ENCODE measurements at places on chromosomes 1 and 21. TPM values are rescaled to one million over a fixed set of nuclear protein-coding genes. Genes with fewer than 3 reads are reported as not detected.

The SEMA4A gene
- 1.4 TPM for total RNA-seq

The KIAA1614 gene
- total RNA-seq, result 9.7 TPM

The BEND5 gene
- 0.45 TPM for total RNA-seq

The SPATA45 gene
- not detected for total RNA-seq

The MTARC2 gene
- 2.0 TPM for total RNA-seq

GRCh38 chr1:91650764-91651163 is 150.1 kb downstream of the CDC7 start:
- DNase-seq, result peak; percentile 98

DNA sequence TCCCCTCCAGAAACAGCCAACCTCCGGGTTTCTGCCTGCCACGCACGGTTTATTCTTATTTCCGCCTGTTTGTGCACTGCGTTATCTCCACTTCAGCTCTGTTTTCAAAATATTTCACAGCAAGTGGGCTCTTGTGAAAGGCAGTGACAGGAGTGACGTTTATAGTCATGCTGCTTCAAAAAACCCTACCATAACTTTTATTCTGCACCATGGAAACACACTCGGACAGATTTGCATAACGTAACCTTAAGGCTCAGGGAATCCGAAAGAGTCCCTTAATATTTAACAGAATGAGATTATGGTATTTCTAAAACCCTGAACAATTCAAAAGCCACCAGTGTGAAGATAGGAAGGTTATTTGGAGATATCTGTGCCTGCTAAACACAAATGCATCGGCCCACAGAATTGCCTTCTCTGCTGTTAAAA is 782 bp upstream of the SDE2 start:
- peak; percentile 47 for DNase-seq

DNA sequence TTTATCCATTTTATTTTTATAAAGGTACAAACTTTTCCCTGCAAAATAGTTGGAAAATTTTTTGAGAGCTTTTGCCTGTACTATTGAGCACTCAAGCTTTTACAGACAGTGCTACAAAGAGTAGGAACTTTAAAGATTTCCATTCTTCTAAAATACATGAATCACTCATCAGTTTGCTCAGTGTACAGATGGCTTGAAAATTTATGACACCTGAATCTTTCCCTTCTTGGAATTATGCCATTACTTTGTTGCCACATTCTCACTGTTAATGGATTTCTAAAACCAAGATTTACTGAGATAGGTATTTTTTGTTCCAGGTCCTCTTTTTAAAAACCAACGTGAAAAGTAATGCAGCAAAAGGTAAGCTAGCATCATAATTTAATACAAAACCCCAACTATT is 76.0 kb downstream of the GPATCH2 start:
- no peak for DNase-seq

DNA sequence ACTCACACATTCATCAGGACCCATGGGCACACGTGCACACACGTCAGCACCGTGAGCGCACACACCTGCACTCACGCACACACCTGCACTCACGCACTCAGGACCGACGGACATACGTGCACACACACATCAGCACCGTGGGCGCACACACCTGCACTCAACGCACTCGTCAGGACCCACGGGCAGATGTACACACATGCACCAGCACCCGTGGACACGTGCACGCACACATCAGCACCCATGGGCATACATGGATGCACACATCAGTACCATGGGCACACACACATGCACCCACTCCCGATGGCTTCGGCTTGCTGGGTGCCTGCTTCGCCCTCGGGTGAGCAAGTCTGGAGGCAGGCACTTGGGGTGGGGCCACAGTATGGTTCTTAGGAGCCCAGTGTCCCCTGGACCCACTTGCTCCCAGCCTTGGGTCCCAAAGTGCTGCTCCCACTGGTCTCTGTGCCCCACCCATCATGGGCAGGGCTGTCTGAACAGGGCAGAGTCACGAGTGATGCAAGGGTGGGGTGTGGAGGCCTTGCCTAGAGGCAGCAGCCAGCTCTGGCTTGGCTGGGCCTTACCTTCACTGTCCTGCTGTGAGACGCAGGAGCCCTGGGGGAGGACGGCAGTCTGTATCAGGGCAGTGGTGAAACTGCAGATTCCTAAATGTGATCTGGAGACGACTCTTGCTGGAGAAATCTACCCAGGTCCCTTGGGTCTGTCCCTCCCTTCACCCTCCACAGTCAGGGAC is 49.8 kb downstream of the SKI start:
- no peak for DNase-seq

- peak; percentile 53 for DNase-seq
Observed at GRCh38 chr1:168585191-168585590, 8.8 kb downstream of the XCL1 start.

DNA sequence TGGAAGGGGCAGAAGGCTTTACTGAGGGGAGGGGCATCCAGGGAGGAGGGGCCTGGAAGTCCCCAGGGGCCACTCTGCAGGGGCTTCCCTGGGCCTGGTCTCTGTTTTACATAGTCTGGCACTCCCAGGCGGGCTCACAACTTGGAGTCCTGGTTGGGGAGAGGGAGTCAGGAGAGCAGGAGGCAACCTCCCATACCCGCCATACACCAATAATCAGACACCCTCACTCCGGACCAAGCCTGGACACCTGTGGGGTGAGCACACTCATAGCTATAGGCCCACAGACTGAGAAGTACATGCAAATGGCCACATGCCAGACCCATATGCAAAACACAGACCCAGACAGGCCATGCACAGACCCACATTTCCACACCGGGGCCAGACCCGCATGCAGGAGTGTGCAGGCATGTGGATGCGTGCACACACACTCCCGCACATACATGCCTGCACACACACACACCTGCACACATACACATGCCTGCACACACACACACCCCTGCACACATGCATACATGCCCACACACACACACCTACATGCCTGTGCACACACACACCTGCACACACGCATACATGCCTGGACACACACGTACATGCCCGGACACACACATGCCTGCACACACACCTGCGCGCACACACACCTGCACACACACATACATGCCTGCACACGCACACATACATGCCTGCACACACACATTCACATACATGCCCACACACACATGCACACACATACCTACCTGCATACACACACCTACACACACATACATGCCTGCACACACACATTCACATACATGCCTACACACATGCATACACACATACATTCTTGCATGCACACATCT is 89.5 kb upstream of the RUNX3 start:
- DNase-seq, result no peak

- DNase-seq, result no peak
Observed at GRCh38 chr1:34973326-34973725, 11.8 kb downstream of the TMEM35B start.

DNA sequence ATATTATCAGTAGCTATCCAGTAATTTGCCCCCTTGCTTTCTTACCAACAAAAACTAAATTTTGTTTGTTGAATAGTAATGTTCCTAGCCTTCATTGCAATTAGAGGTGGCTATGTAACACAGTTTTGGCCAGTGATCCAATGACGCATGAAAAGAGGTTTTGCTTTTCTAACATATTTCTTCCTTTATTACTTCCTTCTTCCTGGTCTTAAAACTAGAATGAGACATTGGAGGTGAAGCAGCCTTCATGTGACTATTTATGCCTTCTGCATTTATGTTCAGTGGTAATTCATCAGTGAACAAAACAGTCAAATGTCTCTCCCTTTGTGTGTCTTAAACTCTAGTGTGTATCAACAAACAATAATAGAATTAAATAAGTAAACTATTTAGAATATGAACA is 35.5 kb downstream of the LRIF1 start:
- no peak for DNase-seq

Measured in fibroblast of the aortic adventitia (primary cell).